ENCODE measurements at places on chromosomes 6 and 20. TPM values are rescaled to one million over a fixed set of nuclear protein-coding genes. Genes with fewer than 3 reads are reported as not detected.

Gene MTFR2
- 4.3 TPM for total RNA-seq

GRCh38 chr6:43947860-43948259 is 177.8 kb downstream of the VEGFA start:
- no peak for ATAC-seq

- peak; percentile 85 for ATAC-seq
Observed at GRCh38 chr6:143328876-143329275, 121.6 kb downstream of the ADAT2 start.

GRCh38 chr6:33454009-33454946 is at the start of gene ZBTB9:
TSS of gene ZBTB9 (plus strand) at chr6:33454576. CDS start at chr6:33455101, 525 bp downstream.
- peak; percentile 99 for ATAC-seq

Gene RBM24
- 0.32 TPM for total RNA-seq

- ATAC-seq = peak; percentile 68
Observed at GRCh38 chr6:132131758-132132157, 180.6 kb upstream of the CCN2 start.

Gene TRAPPC3L
- total RNA-seq = not detected

DNA sequence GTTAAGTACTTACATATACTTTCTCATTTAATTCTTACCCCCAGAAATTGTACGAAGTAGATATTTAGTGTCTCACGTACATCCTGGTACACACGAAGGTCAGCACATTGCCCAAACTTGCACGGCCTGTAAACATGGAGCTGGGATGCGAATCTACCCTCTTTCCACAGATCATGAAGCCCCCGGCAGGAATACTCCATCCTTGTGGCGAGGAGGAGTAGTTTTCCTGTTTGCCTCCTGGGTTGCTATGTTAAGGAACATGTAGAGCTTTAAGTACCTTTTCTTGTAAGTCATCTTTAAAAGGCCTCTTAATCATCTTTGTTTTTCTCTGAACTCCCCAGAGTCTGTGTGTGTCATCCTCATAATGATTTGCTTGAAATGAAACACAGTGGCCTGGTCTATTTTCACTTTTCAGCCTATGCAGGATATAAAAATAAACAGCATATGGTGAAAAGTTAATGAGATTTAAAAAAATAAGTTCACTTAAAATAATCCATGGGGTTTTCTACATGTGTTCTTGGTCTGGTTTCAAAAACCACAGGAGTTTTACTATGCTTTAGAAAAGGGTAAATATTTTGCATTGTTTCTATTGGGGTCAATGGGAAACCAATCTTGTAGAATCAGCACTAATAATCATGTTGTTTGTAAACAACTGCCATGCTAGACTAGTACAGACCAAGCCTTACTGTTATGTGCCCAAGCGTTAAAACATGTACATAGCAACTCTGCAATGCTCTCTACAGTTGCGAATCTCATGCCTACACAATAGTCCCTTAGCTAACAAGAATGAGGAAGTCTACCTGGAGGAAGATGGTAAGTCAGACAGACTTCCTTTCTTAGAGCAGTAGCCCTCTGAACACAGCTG is 9.3 kb upstream of the ARID1B start:
- peak; percentile 41 for ATAC-seq

Gene KIFC1
- 19.0 TPM for total RNA-seq

- no peak for ATAC-seq
Observed at GRCh38 chr20:32152421-32153155, 43.1 kb downstream of the TM9SF4 start.

GRCh38 chr6:101208152-101208551 is 185.4 kb upstream of the GRIK2 start:
- ATAC-seq = no peak

DNA sequence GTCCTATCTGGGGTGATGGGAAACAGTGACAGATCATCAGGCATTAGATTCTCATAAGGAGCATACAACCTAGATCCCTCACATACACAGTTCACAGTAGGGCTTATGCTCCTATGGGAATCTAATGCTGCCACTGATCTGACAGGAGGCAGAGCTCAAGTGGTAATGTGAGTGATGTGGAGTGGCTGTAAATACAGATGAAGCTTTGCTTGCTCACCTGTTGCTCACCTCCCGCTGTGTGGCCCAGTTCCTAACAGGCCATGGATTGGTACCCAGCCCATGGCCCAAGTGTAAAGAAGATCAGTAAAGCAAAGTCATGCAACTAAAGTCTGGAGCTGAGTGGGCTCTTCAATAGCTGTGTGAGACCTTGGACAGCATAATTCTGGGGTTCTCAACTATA is 65.9 kb downstream of the PKIB start:
- ATAC-seq = no peak

DNA sequence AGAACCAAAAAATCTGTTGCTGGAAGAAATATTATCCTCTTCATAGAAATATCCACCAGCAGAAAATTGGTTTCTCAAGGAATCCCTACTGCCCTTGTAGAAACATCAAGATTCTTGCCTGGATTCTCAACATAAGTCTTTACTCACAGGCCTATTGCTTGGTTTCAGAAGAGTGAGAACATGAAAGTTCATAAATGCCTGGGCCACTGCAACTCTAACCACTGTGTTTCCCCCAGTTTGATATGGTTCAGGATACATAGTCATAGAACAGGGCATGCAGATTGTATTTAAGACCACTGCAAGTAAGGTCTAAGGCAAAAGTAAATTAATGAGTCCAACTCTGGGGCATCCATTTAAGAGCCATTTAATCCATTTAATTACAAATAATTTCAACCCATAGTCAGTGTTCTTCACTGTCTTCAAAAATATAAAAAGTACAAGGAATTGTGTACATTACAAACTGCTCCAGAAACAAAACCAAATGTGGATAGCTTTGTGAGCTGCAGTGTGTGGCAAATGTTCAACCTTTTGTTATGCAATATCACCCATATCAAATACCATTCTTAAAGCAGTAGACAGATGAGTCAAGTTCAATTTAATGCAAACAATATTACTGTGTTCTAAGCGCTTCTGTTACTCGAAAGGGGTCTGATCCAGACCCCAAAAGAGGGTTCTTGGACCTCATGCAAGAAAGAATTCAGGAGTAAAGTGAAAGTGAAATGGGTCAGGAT is 83.3 kb downstream of the OPRM1 start:
- no peak for ATAC-seq

DNA sequence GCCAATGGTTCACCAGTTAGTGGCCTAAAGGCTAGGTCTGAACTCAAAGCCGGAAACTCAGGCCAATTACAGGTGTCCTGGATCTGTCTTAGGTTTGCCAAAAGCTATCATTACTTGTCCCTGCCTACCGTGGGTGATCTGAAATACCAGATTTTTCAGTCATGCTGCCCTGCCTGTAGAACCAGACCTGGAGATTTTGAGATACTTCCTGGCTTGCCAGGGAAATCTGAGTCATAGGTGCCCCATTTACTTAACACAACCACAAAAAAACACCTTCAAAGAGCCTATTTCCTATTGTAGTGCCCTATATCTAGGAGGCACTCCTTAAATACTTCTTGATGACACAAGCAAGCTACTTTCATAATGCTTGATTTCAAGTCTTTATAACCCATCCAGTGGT is 13.9 kb upstream of the RANBP9 start:
- peak; percentile 87 for ATAC-seq

Gene KATNA1
- 13.5 TPM for total RNA-seq

GRCh38 chr20:32282461-32282860 is 5.0 kb downstream of the KIF3B start:
- no peak for ATAC-seq
